ENCODE measurements at places on chromosomes 3 and 15. TPM values are rescaled to one million over a fixed set of nuclear protein-coding genes. Genes with fewer than 3 reads are reported as not detected.
A peak's percentile ranks its signal among the peaks of the same experiment; 100 is the strongest.

The P2RY12 gene
- 0.74 TPM for total RNA-seq

The ANKRD63 gene
- not detected for total RNA-seq

DNA sequence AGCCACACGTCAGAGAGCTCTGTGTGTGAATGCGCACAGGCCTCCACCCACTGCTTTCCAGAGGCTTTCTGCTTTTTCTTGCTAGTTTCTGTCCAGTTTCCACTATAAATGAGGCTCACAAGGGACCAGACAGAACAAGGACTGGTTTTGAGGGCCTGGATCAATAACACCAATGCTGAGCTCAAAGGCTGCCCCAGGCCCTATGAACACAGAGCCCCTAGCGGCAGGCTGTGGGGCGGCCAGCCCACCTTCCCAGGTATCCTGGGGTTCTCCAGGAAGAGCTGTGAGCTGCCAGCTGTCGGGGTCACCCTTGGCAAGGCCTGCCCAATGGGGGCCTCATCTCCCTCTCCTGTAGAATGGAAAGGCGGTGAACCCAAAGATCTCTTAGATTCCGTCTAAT, 2.2 kb upstream of the ITIH3 start:
- DNase-seq, result no peak

The CHRNA3 gene
- 0.25 TPM for total RNA-seq

DNA sequence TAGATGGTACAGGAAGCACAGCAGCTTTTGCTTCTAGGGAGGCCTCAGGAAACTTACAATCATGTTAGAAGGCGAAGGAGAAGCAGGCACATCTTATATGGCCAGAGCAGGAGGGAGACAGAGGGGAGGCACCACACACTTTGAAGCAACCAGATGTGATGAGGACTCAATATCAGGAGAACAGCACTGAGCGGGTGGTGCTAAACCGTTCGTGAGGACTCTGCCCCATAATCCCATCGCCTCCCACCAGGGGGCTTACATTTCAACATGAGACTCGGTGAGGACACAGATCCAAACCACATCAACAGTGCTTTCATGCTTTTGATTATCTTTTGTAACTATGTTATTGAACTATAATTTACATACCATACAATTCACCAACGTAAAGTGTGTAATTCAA, 7.6 kb upstream of the TMEM44 start:
- DNase-seq, result no peak

The SERP1 gene
- total RNA-seq, result 20.4 TPM

- DNase-seq, result no peak
These were observed 571.9 kb upstream of the ZNF385D start for GRCh38 chr3:22322861-22323260.

The ARHGEF26 gene
- total RNA-seq, result 1.2 TPM

DNA sequence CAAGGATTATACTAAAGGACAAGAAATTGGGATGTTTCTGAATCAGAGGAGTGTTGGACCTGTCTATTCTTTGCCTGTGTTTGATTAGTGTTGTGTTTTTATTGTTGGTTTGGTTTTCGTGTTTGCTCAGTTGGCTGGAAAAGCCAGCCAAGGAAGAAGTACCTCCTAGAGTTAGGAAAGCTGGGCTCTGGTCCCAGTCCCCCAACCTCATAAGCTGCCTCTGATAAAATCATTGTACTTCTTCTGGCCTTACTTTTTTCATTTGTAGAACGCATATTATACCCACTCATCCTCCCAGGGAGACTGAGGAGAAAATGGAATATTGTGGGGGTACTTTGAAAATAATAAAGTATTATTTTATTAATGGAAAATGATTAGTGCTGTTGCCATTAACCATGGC, 177.4 kb upstream of the TRIM42 start:
- no peak for DNase-seq

The MASP1 gene
- 214 TPM for total RNA-seq

GRCh38 chr15:37014566-37014965, 85.8 kb downstream of the MEIS2 start:
- no peak for DNase-seq

GRCh38 chr3:16671690-16672089, 66.5 kb upstream of the DAZL start:
- DNase-seq, result no peak

GRCh38 chr15:38818157-38818790, 253.7 kb upstream of the RASGRP1 start:
- DNase-seq, result no peak

GRCh38 chr3:26920646-26921478, 298.3 kb downstream of the LRRC3B start:
- no peak for DNase-seq

GRCh38 chr3:172138792-172139507, 99.6 kb downstream of the FNDC3B start:
- DNase-seq, result no peak

GRCh38 chr3:149713730-149714654, 38.3 kb downstream of the COMMD2 start:
- DNase-seq, result no peak

GRCh38 chr3:191300422-191300821, 28.8 kb upstream of the CCDC50 start:
- DNase-seq, result no peak

The IGDCC3 gene
- total RNA-seq, result 0.16 TPM

GRCh38 chr3:16332904-16333426, 68.0 kb downstream of the OXNAD1 start:
- no peak for DNase-seq

The NOP10 gene
- total RNA-seq, result 140 TPM

The BFSP2 gene
- total RNA-seq, result not detected

DNA sequence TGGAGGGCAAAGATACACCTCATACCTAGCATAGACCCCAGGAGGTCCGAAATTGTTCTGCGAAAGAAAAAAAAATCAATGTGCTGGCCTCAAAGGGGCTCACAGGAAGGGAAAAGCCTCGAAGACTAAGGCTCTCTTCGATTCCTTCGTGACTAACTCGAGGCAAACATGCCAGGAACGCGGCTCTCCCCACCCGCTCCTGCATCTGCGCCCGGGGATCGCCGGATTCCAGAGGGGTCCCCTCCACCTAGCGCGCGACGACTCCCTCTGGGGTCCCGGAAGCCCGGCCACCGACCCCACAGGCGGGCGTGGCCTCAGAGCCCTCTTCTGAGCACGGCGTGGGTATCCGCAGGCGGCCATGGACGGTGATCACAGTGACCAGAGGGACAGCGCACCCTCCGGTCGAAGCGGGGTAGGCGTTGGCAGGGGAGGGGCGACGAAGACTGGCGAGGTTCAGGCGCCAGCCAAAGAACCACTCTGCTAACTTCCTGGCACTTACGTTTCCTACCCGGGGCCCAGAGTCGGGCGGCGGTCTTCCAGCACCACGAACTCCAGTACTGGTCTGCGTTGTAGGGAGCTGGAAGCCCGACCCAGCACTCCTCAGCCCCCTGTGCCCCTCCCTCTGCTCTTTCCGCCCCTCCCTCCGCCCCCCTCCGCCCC, 515 bp upstream of the EIF3J start:
- peak; percentile 86 for DNase-seq

The TUSC7 gene
- total RNA-seq, result not detected

DNA sequence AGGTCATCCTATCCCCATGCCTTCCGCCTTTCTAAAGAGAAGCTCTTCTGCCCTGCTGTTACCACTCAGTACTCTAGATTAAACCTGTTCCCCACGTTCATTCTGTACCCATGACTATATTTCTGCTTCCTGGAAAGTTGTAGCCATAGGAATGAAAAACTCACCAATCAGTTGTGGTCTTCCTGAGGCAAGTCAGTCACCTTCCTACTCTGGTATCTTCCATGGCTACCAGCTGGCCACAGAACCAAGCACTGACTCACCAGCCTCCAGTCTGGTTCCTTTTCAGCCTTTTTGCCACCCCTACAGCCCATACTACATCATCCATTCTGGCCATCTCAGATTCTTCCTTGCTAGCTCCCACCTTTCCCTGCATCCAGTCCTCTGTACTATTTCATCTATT, 46.4 kb downstream of the TMEM44 start:
- DNase-seq, result no peak

The OXTR gene
- 0.14 TPM for total RNA-seq

The NR1I2 gene
- total RNA-seq, result not detected

DNA sequence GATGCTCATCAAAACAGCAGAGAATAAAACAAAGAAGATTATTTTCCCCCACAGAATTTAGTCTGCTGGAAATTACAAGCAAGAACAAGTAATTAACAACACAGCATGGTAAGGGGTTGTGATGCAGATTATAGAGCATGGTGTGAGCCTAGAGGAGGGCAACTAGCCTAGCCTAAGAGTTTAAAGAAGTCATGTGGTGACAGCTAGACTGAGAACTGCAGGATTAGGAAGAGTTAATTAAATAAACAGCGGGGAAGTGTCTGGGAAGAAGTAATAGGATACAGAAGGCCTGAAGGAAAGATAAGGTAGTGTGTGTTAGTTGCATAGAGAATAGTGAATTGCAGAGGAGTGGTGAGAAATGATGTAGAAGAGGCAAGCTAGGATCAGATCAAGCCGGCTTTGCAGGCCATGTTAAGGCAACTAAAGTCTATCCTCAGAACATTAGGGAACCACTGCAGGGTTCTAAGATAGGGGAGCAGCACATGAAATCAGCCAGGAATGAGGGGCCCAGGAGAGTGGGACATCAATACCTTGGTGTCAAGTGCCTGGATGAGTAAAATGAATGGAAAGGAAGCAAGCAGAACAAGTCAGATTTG, 11.9 kb upstream of the PKM start:
- DNase-seq, result no peak

The RTP4 gene
- 0.93 TPM for total RNA-seq

- DNase-seq, result no peak
These were observed 84.8 kb downstream of the PPCDC start for GRCh38 chr15:75107908-75108838.

GRCh38 chr3:190122198-190122771, 1.6 kb upstream of the P3H2 start:
- no peak for DNase-seq

The ATP13A5 gene
- not detected for total RNA-seq

DNA sequence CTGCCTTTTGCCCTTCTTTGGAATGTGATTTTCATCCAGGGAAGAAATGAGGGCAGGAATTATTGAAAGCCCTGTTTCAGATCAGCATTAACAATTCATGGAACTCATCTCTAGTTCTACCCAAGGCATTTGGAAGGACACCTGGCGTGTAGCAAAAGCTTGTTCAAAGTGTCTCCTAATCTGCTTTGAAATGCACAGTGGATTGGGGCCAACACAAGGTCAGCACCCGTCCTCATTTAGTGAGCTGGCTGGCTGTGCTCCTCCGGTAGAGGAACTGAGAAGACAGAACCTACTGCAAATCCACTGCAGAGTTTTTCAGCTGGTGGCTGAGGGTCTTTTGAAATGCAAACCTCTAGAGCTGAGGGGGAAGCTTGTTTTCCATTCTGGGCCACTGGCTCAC, 141.6 kb upstream of the STT3B start:
- DNase-seq, result no peak

The TRH gene
- total RNA-seq, result not detected

DNA sequence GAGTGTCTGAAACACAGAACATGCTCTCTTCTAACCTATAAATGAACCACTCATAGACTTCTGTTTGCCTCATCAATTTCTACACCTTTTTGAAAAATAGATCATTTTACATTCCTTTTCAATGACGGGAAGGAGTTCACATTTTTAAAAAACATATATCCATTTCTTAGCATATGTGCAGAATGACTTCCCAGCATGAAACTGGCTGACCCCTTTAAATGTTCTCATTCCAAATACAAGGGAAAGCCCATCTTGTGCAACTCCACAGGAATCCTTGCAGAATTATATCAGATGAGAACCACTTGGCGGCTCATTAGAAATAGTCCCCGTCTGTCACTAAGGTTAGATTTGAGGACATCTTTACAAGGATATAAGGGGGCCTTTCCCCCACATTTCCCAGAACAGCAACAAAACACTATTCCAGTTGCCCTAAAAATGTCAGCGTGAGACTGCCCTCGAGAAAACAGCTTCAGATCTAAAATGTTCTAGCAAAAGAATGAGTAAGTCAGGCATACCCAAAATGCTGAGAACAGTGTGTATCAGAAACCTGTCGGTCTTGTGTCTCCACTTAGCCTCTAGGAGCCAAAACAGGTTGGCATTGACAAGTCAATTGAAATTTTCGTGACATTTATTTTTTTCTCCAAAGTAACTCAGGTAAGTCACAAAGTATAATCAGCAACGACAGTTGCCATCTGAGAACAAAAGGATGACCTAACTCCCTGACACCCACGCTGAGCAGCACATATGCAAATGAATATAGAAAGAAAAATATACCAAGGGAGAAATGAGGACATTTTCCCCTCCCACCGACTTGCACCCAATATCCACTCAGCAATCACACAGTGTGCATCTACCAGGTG, 63.1 kb downstream of the FOXP1 start:
- DNase-seq, result no peak

- DNase-seq, result no peak
These were observed 256.2 kb upstream of the IL12A start for GRCh38 chr3:159732172-159733111.

GRCh38 chr3:190886945-190887344, 24.5 kb upstream of the GMNC start:
- DNase-seq, result no peak

DNA sequence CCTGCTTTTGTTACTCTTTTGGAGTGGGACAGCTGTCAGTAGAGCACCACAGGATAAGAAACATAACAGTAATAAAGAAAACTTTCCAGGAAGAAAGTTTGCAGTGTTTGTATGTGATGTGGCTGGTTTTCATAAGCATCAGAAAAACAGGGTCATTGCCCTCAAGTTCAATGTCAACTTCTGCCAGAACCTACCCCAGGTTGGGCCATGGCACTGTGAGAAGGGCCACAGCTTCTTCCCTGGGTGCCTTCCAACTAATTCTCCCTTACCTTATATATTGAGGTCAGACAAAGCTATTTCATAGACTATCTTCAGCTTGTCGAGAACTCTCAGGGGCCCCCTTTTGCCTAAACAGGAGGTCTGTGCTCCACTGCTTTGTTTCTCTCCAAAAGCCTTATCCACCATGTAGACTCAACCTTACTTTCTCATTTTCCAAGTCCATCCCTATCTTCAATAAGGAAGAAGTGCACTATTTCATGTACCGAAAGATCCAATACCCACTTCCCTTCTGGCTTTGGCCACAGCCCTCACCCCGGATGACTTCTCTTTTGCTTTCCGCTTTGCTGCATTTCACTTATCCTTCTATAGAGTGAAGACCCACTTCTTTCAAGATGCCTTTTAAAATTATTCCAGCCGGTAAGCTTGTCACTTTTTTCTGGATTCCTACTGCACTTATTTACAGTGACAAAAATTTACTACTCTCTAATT, 38.2 kb upstream of the PLCL2 start:
- no peak for DNase-seq

The PP2D1 gene
- total RNA-seq, result not detected

DNA sequence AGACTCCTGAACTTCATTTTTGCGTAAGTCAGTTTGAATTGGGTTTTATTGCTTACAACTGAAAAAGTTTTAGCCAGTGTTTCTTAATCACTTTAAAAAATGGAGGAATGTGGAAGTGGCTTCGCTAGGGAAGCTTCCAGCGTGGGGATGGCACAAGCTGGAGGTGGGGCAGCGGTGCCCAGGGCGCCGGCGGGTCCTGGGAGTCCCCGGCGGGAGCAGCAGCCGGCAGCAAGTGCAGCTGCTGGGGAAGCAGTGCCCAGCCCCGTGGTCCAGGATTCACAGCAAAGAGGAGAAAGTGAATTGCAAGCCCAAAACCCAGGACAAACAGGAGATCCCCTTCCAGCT, 301.8 kb upstream of the PROK2 start:
- DNase-seq, result no peak

- DNase-seq, result no peak
These were observed 32.5 kb downstream of the PARP15 start for GRCh38 chr3:122609798-122610559.

GRCh38 chr15:40062816-40063562, 24.0 kb upstream of the SRP14 start:
- no peak for DNase-seq
